ENCODE measurements at places on chromosomes 5 and 9. TPM values are rescaled to one million over a fixed set of nuclear protein-coding genes. Genes with fewer than 3 reads are reported as not detected.

TNC gene
- total RNA-seq, result 0.52 TPM

GRIA1 gene
- not detected for total RNA-seq

JAKMIP2 gene
- total RNA-seq, result 0.99 TPM

PCDHB12 gene
- total RNA-seq, result not detected

PTGES2 gene
- 43.6 TPM for total RNA-seq

FRMPD1 gene
- not detected for total RNA-seq

ENTREP1 gene
- not detected for total RNA-seq

- DNase-seq, result no peak
These were observed 12.3 kb upstream of the MRNIP start for GRCh38 chr5:179870952-179871351.

DNA sequence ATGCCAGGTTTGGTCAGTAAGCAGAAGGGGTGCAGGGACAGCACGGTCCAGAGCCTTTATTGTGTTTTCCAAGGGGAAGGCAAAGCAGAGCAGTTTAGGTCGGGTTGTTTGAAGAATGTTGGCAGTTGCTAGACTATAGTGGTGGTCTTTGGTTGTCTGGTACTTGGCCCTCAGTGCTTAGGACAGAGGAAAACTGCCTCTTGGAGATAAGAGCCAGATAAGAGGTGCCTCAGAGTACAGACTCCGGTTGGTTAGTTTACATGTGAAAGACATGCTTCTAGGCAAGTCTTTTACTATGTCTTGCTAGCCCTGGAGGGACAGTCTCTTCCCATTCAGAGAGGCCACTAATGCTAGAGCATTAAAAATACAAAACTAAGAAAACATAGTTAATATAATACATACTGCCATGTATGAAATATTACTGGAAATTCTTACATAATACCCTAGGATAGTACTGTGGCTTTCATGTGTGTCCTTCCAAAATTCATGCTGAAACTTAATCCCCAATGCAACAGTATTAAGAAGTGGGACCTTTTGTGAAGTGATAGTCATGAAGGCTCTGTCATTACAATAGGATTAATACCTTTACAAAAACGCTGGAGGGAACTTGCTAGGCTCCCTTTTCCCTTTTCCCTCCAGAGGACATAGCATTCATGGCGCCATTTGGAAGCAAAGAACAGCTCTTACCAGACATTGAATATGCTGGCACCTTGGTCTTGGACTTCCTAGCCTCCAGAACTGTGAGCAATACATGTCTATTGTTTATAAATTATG, 280.4 kb downstream of the TMEM167A start:
- no peak for DNase-seq

DNA sequence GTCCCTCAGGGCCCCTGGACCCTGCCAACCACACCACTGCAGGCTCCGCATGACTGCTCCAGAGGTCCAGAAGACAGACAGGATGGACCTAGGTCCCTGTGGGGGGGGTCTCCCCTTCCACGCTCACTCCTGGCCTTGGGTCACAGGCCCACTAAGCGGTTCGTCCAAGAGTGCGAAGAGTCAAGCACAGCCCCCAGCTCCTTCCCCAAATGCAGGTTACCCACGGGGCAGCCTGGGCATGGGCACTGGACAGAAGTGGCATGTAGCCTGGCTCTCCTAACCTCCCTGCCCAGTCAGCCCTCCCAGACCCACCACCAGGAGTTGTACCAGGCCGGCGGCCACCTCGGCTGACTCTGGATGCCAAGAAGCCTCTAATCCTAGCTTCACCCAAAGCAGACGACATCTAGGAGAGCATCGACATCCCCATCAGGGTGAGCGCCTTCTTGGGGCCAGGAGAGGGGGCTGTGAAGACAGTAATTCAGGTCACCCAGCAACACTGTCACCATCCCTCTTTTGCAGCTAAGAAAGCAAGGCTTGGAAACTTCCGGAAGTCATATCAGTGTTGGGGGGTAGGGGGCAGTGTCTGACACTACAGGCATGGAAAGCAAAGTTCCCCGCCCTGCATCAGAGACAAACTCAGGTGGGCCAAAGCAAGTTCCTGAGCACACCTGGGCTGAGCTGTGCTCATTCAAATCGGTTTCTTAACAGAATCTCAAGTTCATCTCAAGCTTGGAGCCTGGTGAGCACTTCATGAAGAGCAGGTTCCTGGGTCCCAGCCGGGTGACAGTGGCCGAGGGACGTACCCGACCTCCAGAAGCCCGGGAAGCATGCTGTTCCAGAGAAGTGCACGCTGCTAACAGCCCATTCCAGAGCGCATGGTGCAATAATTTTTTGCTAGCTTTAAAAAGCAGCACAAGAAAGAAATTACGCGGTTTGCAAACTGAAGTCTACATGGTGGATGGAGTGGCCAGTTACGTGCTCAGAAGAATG, 68.7 kb downstream of the SEMA4D start:
- peak; percentile 76 for DNase-seq

DNA sequence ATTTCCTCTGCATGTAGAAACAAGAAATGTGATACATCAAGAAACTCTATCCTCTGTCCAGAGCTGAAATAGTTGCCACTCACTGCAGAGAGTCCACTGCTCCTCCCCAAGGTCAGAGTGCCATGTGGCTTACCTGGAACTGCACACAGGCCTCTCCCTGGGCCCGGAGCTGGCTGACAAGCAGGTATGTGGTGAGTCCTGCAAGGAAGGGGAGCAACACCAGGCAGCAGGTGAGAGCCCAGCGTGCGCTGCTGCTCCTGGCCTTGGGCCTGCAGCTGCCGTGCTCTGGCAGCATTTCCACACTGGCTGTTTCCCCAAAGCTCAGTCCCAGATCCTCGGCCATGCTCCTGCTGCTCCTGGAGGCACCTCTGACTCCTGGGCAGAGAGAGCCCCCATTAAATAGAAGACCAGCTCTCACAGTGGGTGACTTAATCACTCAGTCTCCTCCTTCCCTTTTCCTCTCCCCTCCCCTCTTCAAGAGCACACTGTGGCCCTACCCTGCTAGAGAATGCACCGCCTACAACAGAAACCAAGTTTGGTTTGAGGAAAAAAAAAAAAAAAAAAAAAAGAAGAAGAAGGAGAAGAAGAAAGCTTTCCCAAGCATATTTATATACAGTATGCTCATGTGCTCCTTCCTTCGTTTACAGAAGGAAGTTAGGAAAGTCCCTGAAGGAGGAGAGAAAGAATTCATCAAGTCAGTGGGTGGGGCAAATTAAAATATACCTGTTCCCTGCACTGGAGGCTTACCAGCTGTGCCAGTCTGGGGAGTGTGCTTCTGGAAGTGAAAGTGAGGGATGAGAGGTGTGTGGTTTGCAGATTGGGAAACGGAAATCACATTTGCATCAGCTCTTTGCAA, at the start of gene TNFSF15:
TSS of gene TNFSF15 (minus strand) at position 370 of the 856 bp plus-strand sequence. CDS start at position 343, 27 bp downstream.
- peak; percentile 67 for DNase-seq

DNA sequence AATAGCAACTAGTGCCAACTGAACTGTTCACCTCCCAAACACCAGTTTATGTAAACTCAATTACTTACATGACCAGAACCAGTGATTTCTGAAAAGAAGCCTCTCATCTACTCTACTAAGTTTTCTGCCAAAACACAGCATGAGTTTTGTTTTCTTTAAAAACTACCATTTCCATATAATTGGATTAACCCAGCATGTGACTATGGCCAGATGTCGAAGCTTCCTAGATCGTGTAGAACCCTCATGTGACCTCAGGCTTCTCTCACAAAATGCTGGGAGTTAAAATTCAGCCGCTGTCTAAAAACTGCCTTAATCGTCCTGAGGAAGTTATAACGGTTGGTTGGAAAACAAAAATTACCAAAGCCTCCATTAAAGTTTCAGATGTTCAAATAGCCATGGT, 303.5 kb downstream of the IRX1 start:
- DNase-seq, result no peak

GRCh38 chr5:80654054-80654390, 430 bp upstream of the MSH3 start:
- no peak for DNase-seq

DNA sequence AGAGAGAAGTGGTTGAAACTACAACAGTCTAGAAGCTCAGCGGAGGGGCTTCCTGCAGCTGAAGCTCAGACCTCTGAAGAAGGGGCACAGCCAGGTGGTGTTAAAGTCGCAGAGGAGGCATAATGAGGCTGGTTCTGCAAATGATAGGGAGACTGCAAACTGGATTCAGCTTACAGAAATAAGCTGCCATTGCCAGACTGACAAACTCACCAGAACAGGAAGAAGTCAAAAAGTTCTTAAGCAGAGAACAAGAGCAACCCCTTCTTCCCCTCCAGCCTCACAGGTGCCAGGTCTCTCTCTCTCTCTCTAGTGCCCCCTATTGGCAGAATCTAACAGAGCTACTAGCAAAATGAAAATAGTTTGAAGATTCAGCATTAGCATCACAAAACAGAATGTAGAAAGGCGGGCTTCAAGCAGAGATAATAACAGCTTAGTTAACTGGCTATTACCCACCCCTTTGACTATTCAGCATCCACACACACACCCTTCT, 76.7 kb downstream of the GRAMD2B start:
- peak; percentile 22 for DNase-seq

- peak; percentile 29 for DNase-seq
These were observed at the start of gene CMBL for GRCh38 chr5:10307206-10308148. Gene CMBL (minus strand): TSS chr5:10307902. CDS start chr5:10290762, 17,140 bp downstream.

DNA sequence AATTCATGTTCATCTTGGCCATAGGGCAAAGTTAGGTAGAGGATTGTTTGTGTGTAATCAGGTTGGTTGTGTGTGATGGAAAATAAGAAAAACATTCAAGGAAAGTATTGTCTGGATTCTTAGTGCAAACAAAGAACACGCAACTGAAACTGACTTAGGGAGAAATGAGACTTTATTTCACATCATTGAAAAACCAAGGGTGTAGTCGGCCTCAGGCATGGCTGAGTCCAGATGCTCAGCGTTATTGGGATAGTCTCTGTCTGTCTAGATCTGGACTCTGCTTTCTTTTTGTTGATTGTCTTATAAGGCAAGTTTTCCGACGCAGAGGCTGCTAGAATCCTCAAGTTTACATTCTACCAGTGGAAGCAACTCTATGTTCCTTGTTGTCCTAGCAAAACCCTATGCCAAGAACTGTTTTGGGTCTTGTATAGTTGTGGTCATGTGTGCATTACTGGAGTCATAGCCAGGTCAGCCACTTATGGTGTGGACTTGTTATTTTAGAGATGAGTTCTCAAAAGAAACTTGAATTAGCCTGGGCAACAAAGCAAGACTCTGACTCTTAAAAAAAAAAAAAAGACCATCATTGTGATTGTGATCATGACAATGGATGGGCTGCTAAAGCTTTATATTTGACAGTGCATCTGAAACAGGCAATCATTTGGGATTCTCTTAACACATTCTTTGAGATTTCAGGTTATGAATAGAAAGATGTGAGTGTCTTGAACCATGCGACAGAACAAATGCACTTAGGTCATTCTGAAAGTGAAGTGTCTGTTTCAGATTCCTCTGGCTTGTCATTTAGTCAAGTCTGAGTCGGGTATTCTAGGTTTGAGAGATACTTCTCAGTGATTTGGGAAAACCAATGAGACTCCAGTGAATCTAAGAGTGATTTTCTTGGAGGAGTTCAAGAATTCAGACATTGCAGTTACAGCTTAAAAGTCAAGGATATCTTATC, 82.6 kb downstream of the DOCK2 start:
- DNase-seq, result no peak

GRCh38 chr5:151093476-151093889, 12.6 kb upstream of the TNIP1 start:
- DNase-seq, result no peak

GRCh38 chr9:114538241-114538640, 33.0 kb upstream of the WHRN start:
- DNase-seq, result peak; percentile 38

DNA sequence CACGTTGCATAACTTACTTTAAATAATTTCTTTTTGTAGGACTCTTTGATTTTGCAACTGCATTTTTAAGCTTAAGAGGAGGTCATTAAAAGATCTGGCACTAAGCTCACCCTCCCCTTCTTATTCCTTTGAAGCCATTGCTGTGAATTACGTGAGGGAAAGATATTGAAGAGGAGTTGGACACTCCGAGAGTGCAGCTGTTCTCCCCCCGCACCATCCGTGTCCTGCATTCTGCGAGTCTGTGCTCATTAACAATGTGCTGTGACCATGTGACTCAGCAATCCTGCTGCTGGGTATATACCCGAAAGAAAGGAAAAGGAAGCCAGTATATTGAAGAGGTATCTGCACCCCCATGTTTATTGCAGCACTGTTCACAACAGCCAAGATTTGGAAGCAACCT, 40.0 kb downstream of the NXNL2 start:
- no peak for DNase-seq

GRCh38 chr9:94881940-94882339, 155.4 kb downstream of the AOPEP start:
- DNase-seq, result no peak

DNA sequence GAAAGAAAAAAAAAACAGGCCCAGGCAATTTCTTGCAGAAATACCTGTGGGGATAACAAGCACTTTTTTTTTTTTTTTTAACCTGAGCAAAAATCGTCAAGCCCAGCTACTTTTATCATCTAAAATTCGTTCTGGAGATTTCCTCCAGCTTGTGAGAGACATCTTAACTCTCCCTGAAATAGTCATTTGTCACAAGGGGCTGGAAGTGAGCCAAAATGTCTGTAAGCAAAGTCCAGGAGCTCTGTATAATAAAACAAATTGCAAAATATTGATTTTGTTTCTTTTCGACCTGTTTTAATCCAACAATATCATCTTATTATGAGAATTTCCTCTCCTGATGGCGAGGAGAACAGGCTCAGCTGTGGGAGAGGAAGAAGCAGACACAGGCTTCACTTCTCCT, 168.4 kb downstream of the TTLL11 start:
- DNase-seq, result no peak

- DNase-seq, result peak; percentile 32
These were observed 19.1 kb downstream of the SLC36A3 start for GRCh38 chr5:151284392-151284967.

- no peak for DNase-seq
These were observed at the start of gene NMUR2 for GRCh38 chr5:152405145-152405544. Gene NMUR2 (minus strand): TSS chr5:152405279. CDS start chr5:152405113, 166 bp downstream.

DNA sequence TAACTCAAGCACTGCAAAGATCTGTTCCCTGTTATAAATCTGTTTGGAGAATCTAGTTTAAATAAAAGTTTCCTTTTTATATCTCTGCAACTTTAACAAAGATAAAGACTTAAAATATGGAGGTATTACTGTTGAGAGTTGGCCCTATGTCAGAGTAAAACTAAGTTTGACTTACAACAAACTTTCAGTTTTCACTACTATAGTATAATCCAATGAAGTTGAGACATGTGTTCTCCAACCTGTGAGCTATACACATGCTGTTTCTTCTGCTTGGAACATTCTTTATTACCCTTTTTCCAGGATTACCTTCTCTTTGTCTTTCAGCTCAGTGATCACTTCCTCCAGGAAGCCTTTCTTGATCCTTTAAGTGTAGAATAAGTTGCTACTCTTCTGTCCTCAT, 1109.3 kb downstream of the MAT2B start:
- no peak for DNase-seq

- no peak for DNase-seq
These were observed 52.4 kb upstream of the PHYKPL start for GRCh38 chr5:178284996-178285395.

GRCh38 chr5:10421896-10422691, 19.6 kb upstream of the ROPN1L start:
- peak; percentile 31 for DNase-seq

DNA sequence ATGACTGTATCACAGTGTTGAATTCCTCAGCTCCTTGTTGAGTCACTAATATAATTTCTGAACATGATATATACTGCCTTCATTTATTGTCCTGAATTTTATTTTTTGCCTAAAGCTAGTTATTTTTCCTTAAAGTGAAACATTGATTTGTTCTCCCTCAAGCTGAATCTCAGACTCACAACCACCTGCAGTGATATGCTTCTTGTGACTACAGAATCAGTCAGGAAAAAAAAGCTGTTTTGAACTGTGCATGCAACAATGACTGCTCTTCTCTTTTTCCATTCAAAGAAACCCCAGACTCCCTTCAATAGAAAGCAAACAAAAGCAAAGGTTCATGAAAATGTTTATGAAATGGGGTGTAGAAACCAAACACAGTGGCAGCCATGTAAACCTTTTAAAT, 470.2 kb upstream of the CHD1 start:
- DNase-seq, result no peak

Data from activated CD4-positive, alpha-beta memory T cell treated with anti-CD3 and anti-CD28 coated beads for 36 hours (primary cell).